ENCODE measurements at places on chromosomes 4 and X.

- DNase-seq: no peak
Measured at GRCh38 chrX:15207994-15208393, 61.9 kb downstream of the ASB9 start.

DNA sequence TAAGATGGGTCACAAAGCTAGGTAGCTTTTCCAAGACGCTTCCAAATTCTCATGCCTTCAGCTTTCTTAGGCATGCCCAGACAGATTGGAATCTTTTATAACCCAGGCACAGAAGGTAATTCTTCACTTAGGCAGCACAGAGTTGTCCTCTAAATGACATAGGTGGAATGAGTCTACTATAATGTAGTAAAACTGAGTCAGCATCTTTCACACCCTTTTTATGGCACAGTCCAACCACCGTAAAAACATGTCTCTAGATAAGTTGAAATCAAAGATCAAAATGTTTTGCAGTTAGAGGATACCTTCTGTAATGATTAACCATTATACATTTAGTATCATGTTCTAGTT is 128.4 kb upstream of the FAT1 start:
- no peak for DNase-seq

GRCh38 chr4:75229806-75230570 is 284.2 kb downstream of the RCHY1 start:
- peak; percentile 10 for DNase-seq

- no peak for DNase-seq
Measured at GRCh38 chr4:182418054-182418734, 175.0 kb downstream of the TENM3 start.

DNA sequence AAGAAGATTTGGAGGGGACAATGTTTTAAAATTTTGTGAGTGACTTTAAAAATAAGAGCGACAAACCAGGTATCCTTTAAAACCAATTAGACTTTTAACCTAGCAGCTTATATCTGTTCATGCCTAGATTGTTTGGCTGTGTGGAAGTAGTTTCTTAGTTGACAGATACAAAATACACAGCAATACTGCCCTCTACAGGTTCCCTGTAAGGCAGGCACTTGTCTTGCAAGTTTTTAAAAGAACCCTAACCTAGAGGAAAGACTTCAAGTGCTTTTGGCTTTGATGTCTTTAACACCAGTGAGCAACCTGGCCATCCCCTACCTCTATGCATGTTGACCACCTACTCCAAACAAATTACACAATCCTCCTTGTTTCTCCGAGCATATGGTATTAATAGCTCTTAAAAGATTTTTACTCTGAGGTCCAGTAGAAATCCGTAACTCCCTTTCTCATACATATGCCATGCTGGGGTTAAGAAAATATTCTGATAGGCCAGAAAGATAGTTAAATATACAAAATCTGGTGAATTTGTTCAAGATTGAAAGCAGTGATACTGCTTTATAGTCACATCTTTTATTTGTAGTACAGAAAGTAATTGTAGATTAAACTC is 273.0 kb downstream of the ARHGAP24 start:
- DNase-seq: peak; percentile 88

DNA sequence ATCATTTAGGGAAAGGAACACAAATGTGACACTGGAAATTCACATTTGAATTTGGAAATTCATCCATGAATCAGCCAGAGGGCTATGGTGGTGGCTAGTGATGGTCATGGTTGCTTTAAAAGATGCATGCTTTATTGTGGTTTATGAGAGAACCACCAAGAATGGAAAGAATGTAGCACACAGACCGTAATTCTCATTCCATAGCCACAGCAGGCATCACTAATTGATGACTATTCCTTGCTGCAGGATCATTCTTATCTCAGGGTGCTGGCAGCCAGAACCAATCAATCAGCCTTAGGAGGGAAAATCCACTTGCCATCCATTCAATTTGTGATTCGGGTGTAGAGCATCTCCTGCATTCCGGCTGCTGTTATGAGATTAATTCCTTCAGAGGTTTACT is 115.6 kb downstream of the DHRSX start:
- peak; percentile 93 for DNase-seq

- no peak for DNase-seq
Measured at GRCh38 chr4:8079031-8079885, 79.4 kb downstream of the ABLIM2 start.

DNA sequence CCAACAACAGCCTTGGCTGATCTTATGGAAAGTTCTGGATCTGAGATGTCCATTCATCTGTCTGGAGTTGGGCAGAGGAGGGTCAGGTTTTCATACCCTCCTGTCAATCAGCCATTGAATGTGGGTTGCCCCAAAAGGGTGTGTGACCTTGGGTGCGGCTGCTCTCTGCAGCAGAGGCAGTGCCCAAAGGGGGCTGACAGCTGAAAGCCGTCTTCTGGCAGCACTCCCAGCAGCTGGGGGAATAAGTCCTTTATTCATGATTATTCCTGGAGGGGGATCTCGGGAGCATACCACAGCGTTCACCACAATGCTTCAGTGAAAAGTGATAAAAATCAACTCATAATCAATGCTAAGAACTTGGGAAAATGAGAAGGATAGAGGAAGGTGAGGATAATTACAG is 54.7 kb downstream of the OTC start:
- DNase-seq: no peak

DNA sequence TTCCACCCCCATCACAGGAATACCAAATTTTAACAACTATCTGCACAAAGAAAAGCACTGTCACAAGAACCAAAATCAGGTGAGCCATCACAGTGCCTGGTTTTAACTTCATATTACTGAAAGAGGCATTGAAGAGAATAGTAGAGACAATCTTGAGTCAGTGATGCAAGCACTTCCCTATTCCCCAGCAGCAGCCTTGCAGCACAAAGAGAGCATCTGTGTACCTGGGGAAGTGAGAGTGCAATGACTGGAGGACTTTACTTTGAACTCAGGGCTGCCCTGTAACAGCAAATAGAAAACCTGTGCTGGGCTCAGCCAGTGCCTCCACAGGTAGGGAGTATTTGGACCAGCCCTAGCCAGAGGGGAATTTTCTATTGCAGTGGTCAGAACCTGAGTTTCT is 361.8 kb downstream of the TEX13C start:
- DNase-seq: no peak

- DNase-seq: no peak
Measured at GRCh38 chrX:66074920-66075879, 35.3 kb upstream of the VSIG4 start.

GRCh38 chr4:95761426-95761825 is 78.5 kb upstream of the PDHA2 start:
- peak; percentile 36 for DNase-seq

- DNase-seq: peak; percentile 11
Measured at GRCh38 chrX:15882704-15883539, 28.3 kb upstream of the AP1S2 start.

DNA sequence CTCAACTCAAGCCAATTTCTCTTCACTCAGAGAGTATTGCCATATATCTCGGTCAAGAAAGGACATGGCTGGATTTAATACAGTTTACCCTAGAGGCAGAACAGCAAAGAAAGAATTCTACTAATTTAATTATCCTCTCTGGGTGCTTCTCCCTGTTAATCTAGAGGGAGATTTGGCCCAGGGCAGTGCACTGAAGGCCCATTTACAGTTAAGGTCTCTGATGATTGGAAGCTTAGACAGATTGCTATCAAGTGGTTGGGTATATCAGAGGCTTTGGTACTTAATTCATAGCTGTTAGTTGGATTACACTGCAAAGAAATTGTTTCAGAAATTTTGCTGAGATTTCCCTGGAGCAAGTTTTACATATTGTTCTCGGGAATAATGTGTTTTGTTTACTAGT is 4.6 kb upstream of the CNKSR2 start:
- no peak for DNase-seq

Measured in iris pigment epithelial cell (primary cell).